ENCODE measurements at places on chromosomes 1 and 21.

GRCh38 chr1:33460144-33460543 is 12.3 kb upstream of the ZSCAN20 start:
- no peak for DNase-seq

DNA sequence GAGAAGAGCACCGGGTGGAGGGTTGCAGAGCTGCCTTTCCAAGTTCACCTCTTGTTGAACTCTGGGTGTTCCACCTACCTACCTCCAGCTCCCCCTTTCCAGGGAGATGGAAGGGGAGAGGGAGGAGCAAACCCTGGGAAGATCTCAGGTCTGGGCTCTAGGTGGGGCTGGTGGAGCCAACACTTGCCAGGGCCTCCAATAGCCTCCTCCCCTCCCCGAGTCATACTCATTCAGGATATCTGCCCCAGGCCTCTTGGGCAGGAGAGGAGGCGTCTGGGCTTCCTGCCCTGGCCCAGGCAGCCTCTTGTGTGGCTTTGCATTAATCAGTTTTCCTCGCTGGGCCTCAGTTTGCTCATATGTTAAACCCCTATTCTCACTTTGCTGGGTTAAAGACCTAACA is 13.4 kb downstream of the RAP1GAP start:
- no peak for DNase-seq

DNA sequence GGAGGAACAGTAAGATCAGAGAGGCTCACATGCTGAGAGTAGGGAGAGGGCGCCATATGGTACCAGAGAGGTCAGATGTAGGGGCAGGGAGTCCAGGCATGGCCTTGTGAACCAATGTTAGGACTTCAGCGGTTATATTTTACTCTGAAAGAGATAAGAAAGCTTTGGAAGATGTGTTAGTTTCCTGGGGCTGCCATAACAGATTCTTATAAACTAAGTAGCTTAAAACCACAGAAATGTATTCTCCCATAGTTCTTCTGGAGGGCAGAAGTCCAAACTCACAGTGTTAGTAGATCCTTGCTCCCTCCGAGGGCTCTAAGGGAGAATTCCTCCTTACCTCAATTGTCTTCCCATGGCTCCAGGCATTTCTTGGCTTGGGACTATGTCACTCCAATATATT is 502.5 kb upstream of the ADGRL2 start:
- DNase-seq, result no peak

GRCh38 chr1:41957568-41957967 is 38.8 kb upstream of the HIVEP3 start:
- no peak for DNase-seq

DNA sequence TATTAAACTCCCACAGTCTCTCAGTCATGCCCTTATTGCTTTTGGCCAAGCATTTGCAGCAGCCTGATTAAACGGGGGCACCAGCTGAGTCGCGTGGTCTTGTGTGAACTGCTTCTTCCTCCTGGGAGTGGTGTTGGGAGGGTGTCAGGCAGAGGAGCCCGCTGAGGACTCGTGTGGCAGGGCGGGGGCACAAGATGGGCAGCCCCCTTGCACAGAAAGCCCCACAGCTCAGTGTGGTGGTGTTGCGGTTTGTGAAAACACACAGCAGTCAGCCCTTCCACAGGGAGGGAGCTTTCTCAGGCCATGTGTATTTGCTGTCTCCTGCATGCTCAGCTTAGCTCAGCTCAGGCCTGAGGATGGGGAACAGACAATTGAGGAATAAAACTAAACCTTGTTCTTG is 22.4 kb downstream of the PEX14 start:
- no peak for DNase-seq

DNA sequence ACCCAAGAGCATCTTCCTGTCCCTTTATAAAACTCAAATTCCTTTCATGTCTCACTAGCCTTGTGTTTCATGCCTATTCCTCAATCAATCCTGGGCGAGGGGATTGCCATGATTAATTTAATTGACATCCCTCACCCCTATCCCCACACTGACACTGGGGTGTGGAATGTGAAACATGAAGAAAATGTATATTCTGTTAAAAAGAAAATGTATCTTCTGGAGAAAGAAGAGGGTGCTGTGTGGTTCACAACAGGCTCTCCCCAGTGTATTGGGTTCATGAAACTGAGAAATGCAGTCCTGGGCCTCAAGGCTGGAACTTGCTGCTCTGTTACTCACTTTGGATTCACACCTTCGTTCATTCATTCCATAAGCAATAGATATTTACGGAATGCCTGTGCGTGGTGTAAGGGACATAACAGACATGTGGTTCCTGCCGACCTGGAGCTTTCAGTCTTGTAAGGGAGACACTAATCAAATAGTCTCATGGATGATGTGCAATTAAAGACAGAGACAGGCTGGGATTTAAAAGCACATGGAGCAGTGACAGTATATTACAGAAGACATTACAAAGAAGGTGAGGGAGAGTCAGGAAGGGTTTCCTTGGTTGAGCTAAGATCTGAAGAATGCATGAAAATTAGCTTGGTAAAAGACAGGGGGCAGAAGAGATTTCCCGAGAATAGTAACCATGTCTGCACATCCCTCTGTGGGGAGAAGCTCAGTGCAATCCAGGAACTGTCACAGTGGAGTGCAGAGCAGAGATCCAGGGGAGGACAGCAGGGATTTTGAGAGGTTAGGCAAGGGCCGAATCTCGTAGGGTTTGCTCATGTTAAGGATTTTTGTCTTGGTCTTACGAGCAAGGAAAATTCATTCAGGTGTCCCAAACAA is 32.1 kb downstream of the SERTAD4 start:
- no peak for DNase-seq

- DNase-seq, result no peak
These were observed 54.4 kb upstream of the BCL10 start for GRCh38 chr1:85330711-85331290.

- DNase-seq, result no peak
These were observed 286.9 kb upstream of the RUNX1 start for GRCh38 chr21:35335951-35336446.

DNA sequence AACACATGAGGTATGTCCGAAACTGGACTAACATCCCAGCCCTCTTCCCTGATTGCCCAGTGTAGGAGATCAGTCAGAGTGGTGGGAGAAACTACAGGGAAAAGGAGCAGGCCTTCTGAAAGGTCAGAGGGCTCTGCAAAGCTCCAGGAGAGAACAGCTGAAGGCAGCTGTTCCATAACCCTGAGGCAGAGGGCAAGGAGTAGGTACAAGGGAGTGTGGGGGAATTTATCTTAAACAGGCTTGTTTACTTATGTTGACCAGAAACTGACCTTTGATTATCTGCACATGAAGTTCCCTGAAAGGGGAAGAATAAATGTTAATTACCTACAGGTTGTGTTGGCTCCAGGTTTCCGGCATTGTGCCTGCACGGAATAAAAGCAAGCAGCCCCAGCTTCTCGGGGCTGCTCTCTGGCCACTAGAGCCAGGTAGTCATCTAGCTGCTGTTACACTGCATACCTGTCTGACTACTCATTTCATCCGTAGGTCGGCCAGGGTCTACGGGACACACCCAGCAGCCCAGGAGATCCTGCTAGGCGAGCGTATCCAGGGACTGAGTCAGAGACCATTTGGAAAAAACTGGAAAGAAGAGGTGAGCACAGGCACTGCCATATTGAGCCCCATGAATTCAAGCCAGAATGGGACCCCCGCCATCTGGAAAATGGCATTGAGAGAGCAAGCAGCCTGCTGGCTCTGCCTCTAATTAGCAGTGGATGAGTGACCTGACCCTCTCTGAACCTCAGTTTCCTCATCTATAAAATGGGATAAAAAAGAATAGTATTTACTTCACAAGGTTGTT is 14.9 kb upstream of the PAQR7 start:
- no peak for DNase-seq

DNA sequence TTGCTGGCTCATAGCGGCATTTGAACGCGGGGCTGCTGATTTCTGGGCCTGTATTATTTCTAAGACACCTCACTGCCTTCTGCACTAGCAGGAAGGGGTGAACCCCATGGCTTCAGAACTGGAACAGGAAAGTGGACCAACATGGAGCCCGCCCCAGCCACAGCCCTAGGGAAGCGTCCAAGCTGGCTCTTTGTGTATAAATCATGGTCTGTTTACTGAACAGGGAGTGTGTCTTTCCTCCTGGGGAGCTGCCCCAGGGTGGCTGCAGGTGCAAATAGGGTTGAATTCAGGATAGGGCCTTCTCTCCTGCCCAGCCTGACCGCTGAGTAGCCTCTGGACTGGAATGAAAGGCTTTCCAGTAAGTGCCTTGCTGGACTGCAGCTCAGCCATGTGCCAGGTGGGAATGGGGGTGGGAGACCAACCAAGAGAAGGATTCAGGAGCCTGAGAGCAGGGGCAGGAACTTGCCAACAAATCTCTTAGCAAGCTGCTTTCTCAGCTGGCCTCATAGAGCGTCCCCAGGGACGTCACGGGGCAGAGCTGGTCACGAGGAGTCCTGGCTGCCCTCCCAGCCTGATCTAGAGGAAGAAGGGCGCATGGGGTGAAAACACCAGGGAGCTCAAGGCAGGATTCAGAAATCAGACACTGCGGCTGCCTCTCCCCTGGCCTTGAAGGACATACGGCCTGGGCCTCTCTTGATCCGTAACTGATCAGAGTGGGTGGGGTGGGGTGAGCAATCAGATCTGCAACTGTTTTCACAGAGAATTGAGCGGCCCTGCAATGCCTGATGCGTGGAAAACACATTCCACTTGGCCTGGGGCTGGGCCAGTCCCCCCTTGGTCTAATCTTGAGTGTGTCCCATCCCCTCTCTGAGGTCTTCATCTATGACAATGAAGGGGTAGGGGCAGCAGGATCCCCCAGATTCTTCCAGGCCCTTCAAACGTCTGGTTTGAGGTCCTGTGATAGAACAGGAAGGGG is 56.5 kb upstream of the SELENON start:
- no peak for DNase-seq

GRCh38 chr1:24970399-24970753 is 40.3 kb upstream of the RUNX3 start:
- no peak for DNase-seq

GRCh38 chr1:43691871-43692815 is 15.2 kb upstream of the ST3GAL3 start:
- no peak for DNase-seq

GRCh38 chr1:23282957-23283356 is 61.1 kb downstream of the HNRNPR start:
- DNase-seq, result no peak

DNA sequence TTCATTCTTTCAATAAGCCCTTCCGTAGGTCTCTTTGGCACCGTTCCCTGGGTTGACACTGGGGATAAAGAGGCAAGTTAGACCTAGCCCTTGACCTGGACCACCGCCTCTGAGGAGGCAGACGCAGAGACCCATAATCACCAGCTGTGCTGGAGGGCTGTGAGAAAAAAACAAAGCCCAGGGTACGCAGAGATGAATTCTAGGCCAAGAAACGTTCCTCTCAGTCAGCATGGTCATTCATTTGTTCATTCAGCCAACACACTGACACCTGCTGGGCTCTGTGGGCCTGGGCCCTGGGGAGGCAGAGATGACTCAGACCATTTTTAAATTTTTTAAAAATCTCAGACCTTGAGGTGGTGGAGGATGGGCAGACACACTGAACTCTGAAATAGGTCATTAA is 26.3 kb upstream of the TRABD2B start:
- no peak for DNase-seq

DNA sequence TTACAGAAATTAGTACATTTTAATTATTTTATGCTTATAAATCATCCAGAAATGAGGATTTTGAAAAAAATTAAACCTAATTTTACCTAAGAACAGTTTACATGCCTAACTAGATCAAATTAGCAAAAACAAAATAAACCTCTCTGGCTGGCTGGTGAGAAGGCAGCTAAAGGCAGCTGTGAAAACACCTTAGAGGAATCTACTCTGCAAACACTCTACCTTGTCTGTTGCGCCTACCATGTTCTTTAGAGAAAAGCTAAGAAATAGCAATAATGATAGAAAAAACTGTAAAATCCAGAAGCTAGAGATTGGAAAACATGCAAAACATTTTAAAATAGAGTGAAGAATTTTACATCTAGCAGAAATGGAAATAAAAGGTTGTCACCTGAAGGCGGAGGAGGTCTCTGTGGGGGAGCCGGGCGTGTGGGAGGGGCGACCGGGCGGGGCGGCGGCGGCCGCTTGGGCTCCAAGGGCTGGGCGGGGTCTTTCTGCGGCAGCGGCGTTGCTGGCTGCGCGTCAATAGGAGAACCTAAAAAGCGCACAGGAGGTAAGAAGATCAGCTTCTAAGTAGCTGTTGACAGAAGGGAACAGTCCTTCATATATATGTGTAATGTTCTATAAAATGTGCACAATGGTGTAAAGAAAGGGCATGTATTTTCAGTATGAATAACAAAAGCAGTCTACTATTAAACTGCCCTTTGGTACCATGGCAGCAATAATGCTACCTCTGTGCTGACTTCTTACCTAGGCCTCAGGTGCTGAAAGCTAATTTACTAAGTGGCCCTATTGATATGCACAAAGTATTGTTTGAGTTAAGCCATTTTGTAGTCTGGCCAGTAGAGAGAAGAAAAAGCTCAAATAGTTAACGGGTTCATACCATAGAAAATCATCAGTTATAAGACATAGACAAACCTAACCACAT is 33.3 kb upstream of the CFAP298 start:
- DNase-seq, result no peak

DNA sequence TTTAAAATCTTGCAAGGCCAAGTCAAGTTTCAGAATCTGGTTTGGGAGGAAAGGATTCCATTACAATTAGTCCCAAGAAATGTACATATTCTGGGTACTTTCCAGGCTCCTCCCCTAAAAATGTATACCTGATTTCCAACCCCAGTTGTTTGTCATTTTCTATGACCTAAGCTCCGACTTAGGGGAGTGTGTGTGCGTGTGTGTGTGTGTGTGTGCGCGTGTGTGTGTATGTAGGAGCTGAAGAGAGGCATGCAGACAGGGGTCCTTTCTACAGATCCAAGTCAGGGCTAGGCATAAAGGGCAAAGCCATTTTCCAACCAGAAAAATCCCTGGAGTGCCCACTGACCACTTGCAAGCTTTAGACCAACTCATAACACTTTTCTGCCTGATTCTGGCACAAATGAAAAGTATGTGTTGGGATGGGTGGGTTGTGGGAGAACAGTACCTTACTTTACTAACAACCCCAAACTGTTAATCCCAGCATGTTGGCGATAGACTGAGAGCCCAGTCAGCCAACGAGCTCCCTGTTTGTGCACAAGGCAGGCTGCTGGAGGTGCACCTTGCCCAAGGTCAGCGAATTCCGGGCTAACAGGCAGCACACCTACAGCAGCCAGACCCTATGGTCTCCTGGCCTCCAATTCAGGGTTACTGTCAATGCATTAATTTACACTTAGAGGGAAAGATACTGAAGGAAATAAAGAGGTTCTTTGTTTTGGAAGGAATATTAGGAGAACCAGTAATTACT is 1.7 kb downstream of the TRABD2B start:
- DNase-seq, result no peak

DNA sequence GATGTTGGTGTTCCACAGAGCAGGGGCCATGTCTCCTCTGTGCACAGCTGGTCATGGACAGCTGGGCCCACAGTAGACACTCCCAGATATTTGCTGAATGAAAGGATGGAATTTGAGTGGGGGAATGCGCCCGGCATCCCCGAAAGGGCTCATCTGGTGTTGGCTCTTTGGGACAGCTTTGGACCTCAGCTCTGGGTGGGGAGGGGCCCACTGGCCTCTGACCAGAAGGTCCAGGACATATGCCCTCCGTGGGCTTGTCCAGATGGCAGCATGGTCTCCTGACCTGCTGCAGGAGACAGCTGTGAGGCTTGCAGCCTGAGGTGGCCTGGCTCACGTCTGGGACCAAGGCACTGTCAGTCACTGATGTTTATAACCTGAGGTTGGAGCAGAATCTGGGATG is 160.4 kb upstream of the AJAP1 start:
- no peak for DNase-seq

- DNase-seq, result no peak
These were observed 164.2 kb downstream of the CACNA1E start for GRCh38 chr1:181647314-181648035.

GRCh38 chr21:45644041-45644906 is 749 bp downstream of the PCBP3 start:
- DNase-seq, result no peak
